Gastrocnemius medialis (tissue), 4 donors: ENCODE measurements at places on chromosomes 6 and 20. TPM values are rescaled to one million over a fixed set of nuclear protein-coding genes. Genes with fewer than 3 reads are reported as not detected.

Gene FUT9
- total RNA-seq, result not detected

Gene ATP9A
- 24.6 TPM for total RNA-seq

DNA sequence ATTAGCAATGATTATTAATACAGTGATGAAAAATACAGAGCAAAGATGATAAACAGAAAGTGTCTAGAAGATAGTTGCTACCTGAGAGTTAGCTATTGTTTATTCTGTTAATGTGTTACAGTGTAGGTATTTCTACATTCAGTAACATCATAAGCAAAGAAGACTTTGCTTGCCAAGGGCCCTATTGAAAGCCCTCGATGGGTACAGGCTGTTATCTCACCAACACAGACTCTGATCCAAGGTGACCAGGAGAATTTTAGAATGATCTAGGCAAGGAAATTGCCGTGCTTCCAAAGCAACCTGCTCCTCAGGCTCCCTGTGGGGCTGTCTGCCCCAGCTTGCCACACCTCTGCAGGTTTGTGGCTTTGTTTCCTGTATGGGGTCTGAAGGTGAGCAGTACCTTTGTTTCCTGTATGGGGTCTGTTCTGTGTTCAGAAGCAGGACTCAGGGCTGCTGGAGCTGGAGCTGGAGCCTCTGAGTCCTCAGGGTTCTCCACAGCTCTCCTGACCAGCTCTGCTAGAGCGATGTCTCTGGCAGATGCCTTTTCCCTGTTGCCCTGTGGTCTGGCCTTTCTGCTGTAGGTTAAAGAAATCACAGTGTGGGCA is 32.5 kb downstream of the PHACTR3 start:
- DNase-seq, result no peak

GRCh38 chr6:27214126-27214601 is 33.3 kb upstream of the PRSS16 start:
- DNase-seq, result no peak

- no peak for DNase-seq
Measured at GRCh38 chr6:111566222-111566734, 39.4 kb downstream of the TRAF3IP2 start.

DNA sequence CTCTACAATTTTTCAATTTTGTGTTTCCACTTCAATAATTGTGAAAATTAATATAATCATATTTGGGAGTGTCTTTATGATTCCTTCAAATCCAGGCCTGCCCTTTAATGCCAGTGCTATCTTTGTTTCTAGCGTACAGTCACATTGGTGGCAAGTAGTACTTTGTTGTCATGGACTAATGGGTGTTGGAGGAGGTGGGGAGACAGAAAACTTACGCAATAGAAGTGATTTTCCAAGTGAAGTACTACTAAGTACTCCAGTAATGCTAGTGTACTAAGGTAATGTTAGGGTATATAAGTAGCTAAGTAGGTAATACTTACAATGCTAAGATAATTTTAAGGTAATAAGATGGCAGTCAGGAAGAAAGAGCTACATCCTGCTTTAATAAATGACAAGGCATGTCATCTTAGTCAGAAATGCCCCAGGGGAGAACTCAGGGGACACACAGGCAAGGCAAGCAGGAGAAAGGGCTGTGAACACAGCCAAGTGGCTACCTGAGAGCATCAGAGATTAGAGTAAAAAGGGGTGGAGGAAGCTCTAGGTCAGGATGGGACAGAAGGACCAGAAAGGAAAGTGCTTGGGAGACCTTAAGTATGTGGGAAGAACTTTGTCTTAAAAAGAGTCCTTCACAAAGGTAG is 217.2 kb upstream of the PRDM1 start:
- DNase-seq, result no peak
